ENCODE measurements at places on chromosomes 3 and 15. TPM values are rescaled to one million over a fixed set of nuclear protein-coding genes. Genes with fewer than 3 reads are reported as not detected.

- no peak for DNase-seq
These were observed 218.6 kb downstream of the GREM1 start for GRCh38 chr15:32936283-32936918.

DNA sequence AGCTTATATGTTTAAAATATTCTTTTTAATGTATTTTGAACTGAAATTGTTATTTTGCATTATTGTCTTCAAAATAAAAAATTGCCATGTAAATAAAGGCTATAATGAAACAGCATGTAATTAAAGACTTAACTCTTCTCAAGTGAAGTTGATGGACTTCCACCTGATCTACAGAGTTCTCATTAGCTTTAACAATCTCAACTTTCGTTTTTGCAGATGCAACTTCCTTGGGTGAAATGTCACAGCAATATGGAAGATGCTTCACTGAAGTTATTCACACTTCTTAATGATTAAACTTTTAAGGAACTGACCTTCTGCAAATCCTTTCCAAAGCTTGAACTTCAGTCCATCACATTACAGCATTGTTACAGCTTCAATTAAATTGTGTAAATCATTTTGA lies 63.6 kb downstream of the OSTN start:
- DNase-seq = no peak

Gene SEMA3G
- total RNA-seq = 2.7 TPM

GRCh38 chr3:186754871-186755270 lies 28.5 kb upstream of the EIF4A2 start:
- DNase-seq = no peak
